ENCODE measurements at places on chromosomes 4 and X.

DNA sequence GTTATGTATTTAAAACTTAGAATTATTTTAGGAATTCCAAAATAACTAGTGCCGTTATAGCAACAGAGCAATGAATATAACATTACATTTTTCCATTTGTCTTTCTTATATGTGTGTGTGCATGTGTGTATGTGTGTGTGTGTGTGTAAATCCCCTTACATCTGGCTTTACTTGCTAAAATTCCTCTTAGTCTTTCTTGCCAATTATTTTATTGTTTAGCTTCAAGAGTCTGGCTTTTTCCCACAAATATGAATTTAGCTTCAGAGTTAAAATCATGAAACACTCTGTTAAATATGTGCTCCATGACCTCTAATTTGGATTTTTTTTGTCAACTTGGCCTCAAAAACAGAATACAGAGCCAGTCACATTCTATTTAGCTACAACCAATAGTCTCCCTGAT lies 18.9 kb downstream of the FGF13 start:
- no peak for DNase-seq

DNA sequence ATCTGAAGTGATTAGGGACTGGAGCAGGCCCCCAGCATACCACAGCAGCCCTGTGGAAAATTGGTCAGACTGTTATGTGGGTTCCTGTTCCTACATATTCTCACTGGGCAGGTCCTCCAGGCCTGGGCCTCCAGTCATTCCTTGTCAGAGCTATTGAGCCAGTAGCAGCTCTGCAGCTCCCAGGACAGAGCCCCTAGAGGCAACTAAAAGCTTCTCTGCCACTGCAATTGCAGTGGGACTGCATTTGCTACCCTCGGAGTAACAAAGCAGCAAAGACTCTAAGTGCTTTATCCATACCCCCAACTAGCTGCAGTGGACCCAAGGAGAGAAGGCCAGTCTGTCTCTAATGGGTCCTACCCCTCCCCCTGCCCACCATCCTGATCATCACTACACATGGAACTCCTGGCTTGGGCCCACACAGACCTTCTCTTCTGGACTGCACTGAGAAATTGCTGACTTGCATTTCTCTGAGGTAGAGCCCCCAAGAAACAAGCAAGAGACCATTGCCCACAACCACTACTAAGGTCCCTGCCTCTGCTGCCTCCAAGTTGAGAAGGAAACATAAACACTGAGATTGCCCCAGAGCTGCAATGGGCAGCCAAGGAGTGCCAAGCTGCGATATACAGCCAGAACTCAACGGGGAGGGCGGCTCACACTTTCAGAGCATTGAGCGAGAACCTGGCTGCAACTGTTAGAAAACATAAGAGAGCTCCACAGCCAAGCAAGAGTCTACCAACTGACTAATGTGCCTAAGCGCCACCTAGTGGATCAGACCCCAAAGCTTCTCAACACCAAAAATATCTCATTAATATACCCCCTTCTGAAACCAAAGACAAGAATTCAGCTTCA lies 738.7 kb upstream of the NDST4 start:
- DNase-seq = no peak

- no peak for DNase-seq
These were observed 171.7 kb upstream of the SLC4A4 start for GRCh38 chr4:71167083-71167482.

DNA sequence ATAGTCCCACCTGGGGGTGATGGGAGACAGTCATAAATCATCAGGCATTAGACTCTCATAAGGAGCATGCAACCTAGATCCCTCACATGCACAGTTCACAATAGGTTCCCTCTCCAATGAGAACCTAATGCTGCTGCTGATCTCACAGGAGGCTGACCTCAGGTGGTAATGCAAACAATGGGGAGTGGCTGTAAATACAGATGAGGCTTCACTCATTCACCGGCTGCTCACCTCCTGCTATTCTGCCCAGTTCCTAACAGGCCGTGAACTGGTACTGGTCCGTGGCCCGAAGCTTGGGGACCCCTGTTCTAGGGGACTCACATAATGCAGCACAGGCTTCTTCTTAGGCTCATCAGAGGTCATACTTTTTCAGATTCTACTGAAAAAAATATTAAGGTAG lies 625.9 kb upstream of the AGA start:
- no peak for DNase-seq

GRCh38 chrX:104522386-104522785 lies 43.6 kb upstream of the IL1RAPL2 start:
- no peak for DNase-seq

- no peak for DNase-seq
These were observed 84.4 kb downstream of the PPARGC1A start for GRCh38 chr4:23805450-23805851.

- peak; percentile 67 for DNase-seq
These were observed 628 bp downstream of the MXD4 start for GRCh38 chr4:2261110-2261852.

DNA sequence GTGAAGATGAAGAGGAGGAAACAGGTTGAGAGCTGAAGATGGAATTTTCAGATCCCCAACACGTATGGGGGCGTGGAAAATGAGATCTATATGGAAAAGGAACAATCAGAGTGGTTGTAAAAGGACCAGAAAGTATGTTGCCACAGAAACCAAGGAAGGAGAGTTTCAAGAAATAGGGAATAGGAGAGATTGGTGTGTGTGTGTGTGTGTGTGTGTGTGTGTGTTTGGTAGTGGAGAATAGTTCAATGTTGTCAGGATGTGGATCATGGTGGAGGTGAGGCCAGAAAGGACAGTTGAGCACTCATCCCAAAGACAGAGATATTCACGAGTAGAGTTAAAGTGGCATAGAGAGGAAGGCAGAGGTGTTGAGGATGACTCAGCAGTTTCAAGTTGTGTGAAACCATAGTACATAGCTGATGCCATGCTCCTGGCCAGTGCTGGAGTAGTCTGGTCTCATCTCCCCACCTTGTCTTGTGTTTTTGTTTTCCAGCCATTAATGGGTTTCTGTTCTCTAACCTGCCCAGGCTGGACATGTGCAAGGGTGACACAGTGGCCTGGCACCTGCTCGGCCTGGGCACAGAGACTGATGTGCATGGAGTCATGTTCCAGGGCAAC lies 36.1 kb downstream of the HEPH start:
- DNase-seq = no peak

GRCh38 chrX:96183843-96184242 lies 500.8 kb upstream of the DIAPH2 start:
- no peak for DNase-seq

DNA sequence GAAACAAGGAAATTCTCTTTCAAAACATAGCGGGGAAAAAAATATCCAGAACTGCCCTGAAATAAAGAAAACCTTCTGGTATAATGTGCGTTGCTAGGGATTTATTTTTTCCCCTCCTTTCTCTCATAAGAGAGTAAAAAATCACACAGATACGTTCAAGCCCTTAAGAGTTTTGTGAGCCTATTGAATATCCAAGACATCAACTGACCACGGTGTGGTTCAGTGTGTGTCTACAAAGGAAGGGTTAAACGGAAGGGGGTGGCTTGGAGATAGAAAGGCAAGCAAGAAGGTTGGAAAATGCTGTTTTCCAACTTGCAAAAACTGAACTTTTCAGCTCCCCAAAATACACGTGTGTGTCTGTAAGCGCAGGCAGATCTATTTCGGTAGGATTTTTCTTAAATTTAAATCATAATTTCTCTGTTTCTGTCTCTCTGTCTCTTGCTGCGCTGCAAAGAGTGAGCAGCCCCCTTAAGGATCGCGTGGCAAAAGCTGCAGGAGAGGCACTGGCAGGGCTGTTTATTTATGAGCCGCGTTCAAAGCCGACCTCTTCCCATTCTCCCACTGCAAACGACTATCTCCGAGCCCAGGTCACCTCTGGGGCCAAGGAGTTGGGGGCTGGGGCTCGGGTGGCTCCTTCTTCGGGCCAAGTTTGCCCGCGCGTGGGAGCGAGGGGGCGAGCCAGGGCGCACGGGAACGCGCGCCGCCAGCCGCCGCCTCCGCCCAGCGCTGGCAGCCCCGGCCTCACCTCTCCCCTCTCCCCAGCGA lies 492 bp upstream of the SLIT2 start:
- no peak for DNase-seq

DNA sequence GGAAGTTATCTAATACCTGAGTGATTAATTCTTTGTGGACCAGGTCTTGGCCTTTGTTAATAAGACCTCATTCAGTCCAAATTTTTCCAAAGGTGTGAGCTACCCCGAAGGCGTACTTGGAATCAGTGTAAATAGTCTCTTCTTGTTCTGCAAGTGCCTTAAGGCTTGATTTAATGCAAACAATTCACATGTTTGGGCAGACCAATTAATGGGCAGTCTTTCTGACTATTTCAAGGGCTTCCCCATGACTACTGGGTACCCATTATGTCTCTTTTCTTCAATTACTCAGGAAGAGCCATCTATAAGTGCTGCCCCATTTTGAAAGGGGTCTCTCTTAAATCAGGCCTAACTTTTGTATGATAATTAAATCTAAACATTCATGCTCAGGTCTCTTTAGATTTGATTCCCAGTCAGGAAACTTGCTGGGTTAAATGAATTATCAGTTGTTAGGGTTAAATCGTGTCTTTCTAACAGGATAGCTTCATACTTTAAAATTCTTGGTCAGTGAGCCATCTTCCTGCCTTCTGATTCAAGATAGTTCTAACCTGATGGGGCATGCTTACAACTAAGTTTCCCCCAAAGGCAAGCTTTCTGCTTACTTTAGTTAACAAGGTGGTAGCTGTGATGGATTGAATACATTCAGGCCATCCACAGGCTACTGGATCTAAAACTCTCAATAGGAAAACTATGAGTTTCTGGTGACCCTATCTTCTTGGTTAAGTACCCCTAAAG lies 179.6 kb downstream of the CCNG2 start:
- DNase-seq = no peak

DNA sequence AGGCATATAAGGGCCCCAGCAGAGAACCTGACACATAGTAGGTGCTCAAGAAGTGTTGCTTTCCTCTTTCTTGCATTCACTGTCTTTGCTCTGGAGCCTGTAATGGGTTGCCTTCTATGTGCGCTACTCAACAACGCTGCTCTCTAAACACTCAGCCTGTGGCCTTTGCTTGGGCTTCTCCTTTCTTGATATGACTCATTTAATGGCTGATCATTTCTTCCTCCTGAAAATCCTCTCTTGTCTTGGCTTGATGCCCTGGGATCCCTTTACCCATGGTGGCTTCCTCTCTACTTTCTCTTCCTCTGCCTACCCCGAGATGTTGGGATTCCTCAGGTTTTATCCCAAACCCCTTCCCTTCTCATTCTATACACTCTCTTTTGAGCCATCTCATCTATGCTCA lies 19.9 kb upstream of the PJA1 start:
- DNase-seq = no peak

DNA sequence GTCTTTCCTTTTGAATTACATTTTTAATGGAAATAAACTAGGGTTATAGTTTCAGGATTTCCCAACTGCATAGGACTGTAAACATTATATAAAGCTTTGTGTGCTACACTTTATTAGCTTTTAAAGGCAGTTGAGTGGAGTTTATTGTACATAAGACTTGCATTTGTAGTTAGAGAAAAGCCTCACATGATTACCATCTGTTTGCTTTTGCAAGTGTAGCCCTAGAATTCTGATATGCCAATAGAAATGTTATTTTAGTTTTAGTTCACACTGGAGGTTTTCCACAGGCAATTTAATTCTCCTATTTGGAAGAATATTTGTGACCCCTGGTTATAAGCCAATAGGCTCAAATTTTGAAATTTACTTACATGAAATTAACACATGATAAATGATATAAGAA lies 41.3 kb upstream of the ANK2 start:
- no peak for DNase-seq

- DNase-seq = no peak
These were observed 75.3 kb downstream of the BCOR start for GRCh38 chrX:40022421-40022820.

GRCh38 chr4:138673053-138673452 lies 342.5 kb upstream of the NOCT start:
- no peak for DNase-seq

GRCh38 chr4:10808591-10808990 lies 124.0 kb upstream of the CLNK start:
- DNase-seq = peak; percentile 18

GRCh38 chr4:181909368-181909767 lies 333.8 kb upstream of the TENM3 start:
- no peak for DNase-seq

DNA sequence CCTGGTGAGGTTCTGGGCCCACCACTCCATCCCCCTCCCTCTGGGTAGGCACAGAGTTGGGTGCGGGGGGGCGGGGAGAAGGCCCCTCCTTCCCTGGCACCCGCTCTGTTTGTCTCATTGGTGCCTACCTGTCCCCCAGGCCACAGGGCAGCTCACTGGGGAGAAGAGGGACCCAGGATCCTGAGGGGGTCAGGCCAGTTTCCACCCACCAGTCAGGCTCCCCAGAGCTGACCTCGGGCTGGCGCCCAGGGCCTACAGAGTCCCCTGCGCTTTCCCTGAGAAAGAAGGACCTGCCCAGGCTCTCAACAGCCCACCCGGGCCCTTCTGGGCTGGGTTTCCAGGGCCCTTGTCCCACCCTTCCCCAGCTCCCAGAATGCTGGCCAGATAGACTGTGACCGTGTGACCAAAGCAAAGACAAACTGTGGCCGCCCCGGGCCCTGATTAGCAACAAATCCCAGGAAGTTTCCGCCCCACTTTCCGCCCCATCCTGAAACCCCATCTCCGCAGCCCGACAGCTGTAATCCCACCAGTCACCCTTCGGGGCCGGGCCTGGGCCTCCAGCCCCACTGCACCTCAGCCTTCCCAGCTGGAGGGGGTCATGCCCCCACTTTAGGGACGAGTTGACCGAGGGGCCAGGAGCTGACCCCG lies 33.8 kb upstream of the FGFR3 start:
- DNase-seq = no peak

GRCh38 chr4:158814636-158815330 lies 46.0 kb downstream of the FNIP2 start:
- no peak for DNase-seq

- no peak for DNase-seq
These were observed 62.3 kb upstream of the SCRG1 start for GRCh38 chr4:173461170-173461569.

- no peak for DNase-seq
These were observed 62.8 kb downstream of the UCHL1 start for GRCh38 chr4:41319553-41319952.

DNA sequence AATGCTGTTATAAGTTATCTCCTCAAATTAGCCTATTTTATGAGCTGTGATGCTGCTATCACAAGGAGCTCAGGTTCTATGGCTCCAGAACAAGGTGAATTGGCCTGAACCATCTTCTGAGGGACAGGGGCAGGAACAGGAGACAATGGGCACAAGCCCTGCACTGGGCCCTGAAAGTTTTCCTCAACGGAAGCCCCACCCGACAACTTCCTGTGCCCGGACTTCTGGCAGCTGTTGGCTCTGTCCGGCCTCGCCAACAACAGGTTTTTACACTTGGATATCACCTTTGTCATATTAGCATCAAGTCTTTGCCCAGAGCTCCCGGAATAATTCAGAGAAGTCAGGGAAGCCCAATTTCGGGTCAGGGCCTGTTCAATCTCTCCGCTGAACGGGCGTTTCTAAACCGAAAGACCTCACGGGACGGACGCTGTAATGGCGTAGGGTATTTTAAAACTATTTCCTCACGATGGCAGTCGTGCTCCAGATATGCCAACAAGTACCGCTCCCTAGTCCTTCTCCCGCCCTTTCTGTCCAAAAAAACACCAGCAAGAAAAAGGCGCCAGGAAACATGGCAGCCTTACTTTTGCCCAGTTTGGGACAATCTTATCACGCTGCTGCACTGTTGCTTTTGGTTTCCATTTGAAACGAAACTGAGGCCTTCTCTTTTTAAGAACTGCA lies 201.0 kb upstream of the STK26 start:
- no peak for DNase-seq

- peak; percentile 33 for DNase-seq
These were observed 58.5 kb downstream of the HADH start for GRCh38 chr4:108048157-108048556.

- DNase-seq = peak; percentile 16
These were observed 863 bp downstream of the CPE start for GRCh38 chr4:165379678-165380064.

GRCh38 chr4:52704661-52705060 lies 45.6 kb upstream of the USP46 start:
- no peak for DNase-seq

All from left ventricle myocardium inferior (tissue), 1 donor.